ENCODE measurements at places on chromosomes 7 and 10. TPM values are rescaled to one million over a fixed set of nuclear protein-coding genes. Genes with fewer than 3 reads are reported as not detected.

DNA sequence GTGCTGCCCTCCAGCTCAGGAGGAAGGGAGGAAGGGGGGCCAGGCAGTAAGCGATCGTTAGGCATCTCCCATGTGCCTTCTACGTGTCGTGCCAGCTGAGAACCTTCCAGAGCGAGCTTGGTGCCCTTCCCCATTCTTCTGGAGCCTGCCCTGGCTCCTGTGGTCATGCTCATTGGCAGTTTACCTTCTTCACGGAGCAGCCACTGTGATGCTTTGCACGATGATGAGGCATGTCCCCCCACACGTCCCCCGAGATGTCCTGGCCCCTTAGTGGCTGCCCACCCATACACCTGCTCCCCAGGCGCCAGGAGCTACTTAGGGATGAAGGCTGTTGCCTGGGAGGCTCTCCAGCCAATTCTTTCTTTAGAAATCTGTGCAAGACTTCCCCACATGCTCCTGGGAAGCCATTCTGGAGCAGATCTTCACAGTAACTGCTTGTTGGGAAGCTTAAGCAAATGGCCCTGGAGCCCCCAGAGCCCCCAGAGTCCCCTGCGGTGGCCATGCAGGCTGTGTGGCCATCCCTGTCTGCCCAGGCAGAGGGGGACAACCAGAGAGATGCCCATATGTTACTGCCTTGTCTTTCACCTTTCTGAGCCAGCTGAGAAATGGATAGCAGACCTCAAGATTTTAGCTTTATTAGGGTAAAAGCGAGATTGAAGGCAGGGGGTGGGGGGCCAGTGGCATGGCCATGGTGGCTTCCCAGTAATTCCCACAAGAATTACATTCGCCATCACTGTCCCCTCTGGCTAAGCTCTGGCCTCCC lies 199.0 kb downstream of the EBF3 start:
- H3K27ac ChIP-seq: no peak overlapping the region
- no peaks in the 10 kb centered on the region for H3K36me3 ChIP-seq
- H3K27me3 ChIP-seq: no peaks in the 10 kb centered on the region
- no peaks in the 10 kb centered on the region for H3K4me1 ChIP-seq
- DNase-seq: no peak

DNA sequence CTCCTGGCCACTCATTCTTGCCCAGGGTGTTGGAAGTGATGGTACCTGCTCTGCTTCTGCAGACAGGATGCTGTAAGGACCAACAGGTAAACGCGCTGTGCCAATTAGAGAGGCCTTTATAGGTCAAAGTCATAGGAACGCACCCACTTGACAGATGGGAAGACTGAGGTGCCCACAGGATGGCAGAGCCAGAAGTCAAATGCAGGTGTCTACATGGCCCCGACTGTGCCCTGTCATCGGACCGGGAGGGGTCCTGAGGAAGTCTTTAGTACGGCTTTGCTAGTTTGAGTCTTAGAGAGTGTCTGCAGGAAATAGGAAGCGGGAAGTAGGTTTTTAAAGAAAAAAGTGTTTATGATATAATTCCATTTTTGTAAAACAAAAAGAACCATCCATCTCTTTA lies 57.3 kb downstream of the HK1 start:
- no peak for DNase-seq
- no peaks in the 10 kb centered on the region for H3K27me3 ChIP-seq
- H3K27ac ChIP-seq: peak overlapping the region; percentile 37
- H3K4me3 ChIP-seq: no peak overlapping the region
- H3K36me3 ChIP-seq: no peaks in the 10 kb centered on the region
- H3K4me1 ChIP-seq: no peaks in the 10 kb centered on the region

DNA sequence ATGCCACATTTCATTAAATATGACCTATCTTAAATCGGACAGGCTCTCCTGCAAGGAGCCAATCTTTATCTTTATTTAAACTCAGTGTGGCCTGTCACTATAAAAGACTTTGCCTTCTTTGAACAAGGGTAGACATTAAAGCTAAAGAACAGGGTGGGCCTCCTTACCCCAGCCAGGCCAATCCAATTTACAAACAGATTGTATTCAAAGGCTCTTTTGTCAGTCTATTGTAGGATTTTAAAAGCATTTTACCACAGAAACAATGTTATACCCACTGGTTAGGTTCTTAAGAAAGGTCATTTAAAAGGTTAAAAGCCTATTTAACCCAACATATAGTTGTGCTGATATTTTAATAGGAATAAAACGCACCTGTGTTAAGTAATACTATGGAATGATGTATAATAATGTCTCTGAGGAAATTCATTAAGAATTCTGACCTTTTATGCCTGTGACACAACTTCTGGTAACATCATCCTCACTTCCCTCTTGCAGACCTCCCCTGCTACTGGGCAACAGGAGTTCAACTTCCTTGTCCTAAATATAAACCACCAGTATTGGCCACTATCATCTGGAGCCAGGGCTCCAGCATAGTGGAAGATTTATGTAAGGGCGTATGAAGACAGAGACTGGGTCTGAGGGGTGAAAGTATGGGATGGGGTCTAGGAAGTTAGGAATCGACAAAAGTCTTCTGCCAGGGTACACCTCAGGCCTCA lies 32.5 kb downstream of the MTERF1 start:
- DNase-seq: no peak
- H3K27ac ChIP-seq: no peak overlapping the region
- no peaks in the 10 kb centered on the region for H3K36me3 ChIP-seq
- H3K4me1 ChIP-seq: no peaks in the 10 kb centered on the region

The ACTA2 gene
- total RNA-seq: 68.9 TPM

GRCh38 chr7:71727347-71727746 lies 595.4 kb downstream of the GALNT17 start:
- DNase-seq: no peak
- no peaks in the 10 kb centered on the region for H3K27me3 ChIP-seq
- no peak overlapping the region for H3K4me3 ChIP-seq
- no peaks in the 10 kb centered on the region for H3K36me3 ChIP-seq
- no peaks in the 10 kb centered on the region for H3K4me1 ChIP-seq
- H3K27ac ChIP-seq: no peak overlapping the region

The FANK1 gene
- total RNA-seq: not detected

The SND1 gene
- 148 TPM for total RNA-seq

GRCh38 chr10:101099901-101100300 lies 31.2 kb upstream of the TLX1 start:
- no peak overlapping the region for H3K4me3 ChIP-seq
- no peaks in the 10 kb centered on the region for H3K27me3 ChIP-seq
- no peak for DNase-seq
- H3K36me3 ChIP-seq: no peaks in the 10 kb centered on the region
- no peak overlapping the region for H3K27ac ChIP-seq

DNA sequence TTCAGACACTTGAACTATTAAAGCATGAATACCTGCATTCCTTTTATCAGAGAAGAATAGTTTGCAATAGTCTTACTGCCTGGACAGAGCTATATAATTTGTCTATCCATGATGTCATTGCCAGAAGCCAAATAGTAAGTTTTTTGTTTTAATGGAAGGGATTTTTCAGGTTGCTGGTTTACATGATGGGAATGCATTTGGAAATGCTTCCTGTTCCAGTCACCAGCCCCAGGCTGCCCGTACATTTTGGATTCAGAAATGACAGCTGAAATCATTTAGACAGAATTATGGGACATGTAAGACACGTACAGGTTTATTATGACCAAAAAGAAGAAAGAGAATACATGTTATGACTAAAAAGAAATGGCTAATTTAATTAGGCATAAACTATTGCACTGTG lies 293.1 kb downstream of the CDK14 start:
- H3K36me3 ChIP-seq: no peaks in the 10 kb centered on the region
- no peak overlapping the region for H3K27ac ChIP-seq
- no peak for DNase-seq
- no peak overlapping the region for H3K4me3 ChIP-seq
- H3K27me3 ChIP-seq: no peaks in the 10 kb centered on the region

GRCh38 chr10:101133489-101134298 lies 2.6 kb downstream of the TLX1 start:
- no peak overlapping the region for H3K4me3 ChIP-seq
- H3K27ac ChIP-seq: no peak overlapping the region
- peaks cover 24% of the 10 kb centered on the region for H3K4me1 ChIP-seq
- H3K36me3 ChIP-seq: no peaks in the 10 kb centered on the region

The TAS2R3 gene
- 3.5 TPM for total RNA-seq

The NEUROD6 gene
- not detected for total RNA-seq

DNA sequence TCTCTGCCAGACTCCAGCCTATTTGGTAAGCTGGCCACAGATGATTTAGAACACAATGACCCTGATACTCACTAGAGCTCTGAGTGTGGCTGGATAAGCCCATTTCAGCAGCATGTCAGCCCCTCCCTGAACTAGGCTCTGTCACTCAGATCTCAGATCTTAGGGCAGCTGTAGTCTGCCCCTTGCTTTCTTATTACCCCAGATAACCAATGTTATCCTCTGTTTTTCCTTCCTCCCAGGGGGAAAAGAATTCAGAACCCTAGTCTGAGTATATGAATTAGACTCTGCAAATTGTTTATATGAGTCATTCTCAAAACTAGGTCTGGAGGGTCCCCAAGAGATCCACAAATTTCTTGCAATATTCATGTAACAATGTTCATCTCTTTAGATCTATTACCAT lies 286.2 kb downstream of the KCNMA1 start:
- no peak for DNase-seq
- H3K4me1 ChIP-seq: no peaks in the 10 kb centered on the region
- no peak overlapping the region for H3K27ac ChIP-seq
- H3K36me3 ChIP-seq: no peaks in the 10 kb centered on the region
- no peaks in the 10 kb centered on the region for H3K27me3 ChIP-seq
- H3K4me3 ChIP-seq: no peak overlapping the region

The TMEM229A gene
- total RNA-seq: not detected

The TFEC gene
- total RNA-seq: 2.2 TPM

The TSPAN15 gene
- total RNA-seq: 3.1 TPM

DNA sequence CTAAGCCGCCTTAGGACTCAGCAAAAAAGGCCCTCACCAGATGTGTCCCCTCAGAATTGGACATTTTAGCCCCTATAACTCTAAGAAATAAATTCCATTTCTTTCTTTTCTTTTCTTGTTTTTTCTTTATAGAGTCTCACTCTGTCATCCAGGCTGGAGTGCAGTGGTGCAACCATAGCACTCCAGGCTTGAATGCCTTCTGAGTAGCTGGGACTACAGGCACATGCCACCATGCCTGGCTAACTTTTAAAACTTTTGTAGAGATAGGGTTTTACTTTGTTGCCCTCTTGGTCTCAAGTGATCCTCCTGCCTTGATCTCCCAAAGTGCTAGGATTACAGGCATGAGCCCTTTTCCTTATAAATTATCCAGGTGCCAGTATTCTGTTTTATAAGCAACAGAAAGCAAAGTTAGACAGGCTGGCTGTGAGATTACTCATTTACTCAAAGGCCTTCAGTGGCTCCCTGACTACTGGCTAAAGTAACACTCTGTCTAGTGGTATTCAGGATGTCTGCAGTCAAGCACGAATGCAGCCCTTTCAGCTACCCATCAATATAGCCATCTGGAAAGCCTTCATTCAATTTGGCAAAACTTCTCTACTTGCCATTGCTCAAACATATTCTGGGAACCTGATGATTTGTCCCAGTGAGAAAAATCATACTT lies 128.6 kb downstream of the ICA1 start:
- DNase-seq: no peak
- no peak overlapping the region for H3K4me3 ChIP-seq
- H3K36me3 ChIP-seq: no peaks in the 10 kb centered on the region
- H3K27me3 ChIP-seq: no peaks in the 10 kb centered on the region

The MARVELD1 gene
- total RNA-seq: 2.4 TPM

- H3K4me3 ChIP-seq: no peak overlapping the region
- H3K36me3 ChIP-seq: no peaks in the 10 kb centered on the region
- no peak overlapping the region for H3K27ac ChIP-seq
- H3K4me1 ChIP-seq: no peaks in the 10 kb centered on the region
These were observed 29.2 kb upstream of the KLF6 start for GRCh38 chr10:3813986-3814837.

DNA sequence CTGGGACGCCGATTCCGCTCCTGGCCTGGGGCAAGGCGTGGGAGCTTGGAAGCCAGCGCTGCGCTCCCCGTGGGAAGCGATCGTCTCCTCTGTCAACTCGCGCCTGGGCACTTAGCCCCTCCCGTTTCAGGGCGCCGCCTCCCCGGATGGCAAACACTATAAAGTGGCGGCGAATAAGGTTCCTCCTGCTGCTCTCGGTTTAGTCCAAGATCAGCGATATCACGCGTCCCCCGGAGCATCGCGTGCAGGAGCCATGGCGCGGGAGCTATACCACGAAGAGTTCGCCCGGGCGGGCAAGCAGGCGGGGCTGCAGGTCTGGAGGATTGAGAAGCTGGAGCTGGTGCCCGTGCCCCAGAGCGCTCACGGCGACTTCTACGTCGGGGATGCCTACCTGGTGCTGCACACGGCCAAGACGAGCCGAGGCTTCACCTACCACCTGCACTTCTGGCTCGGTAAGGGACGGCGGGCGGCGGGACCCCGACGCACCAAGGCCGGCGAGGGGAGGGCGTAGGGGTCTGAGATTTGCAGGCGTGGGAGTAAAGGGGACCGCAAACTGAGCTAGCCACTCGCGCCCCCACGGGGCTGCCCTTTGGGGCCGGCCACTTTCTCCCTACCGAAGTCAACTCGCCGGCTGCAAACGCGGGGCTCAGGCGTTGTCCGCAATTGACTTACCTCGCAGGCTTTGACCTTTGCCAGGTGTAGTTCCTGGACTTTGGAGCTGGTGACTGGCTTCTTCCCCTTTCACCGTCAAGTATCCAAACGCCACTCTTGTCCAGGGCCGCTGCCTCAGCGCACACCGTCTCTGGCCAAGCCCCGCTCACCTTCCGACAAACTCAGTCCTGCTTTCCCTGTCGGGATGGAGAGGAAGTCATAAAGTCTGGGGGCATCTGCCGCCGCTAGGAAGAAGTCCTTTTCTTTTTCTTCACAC lies at the start of gene SCIN:
Gene SCIN, plus strand, starts transcription at position 187 of the 928 bp plus-strand sequence. Its CDS starts 67 bp downstream, at position 254.
- H3K36me3 ChIP-seq: no peaks in the 10 kb centered on the region
- no peaks in the 10 kb centered on the region for H3K27me3 ChIP-seq
- no peak within 1 kb of the TSS for H3K27ac ChIP-seq
- H3K4me1 ChIP-seq: no peaks in the 10 kb centered on the region

DNA sequence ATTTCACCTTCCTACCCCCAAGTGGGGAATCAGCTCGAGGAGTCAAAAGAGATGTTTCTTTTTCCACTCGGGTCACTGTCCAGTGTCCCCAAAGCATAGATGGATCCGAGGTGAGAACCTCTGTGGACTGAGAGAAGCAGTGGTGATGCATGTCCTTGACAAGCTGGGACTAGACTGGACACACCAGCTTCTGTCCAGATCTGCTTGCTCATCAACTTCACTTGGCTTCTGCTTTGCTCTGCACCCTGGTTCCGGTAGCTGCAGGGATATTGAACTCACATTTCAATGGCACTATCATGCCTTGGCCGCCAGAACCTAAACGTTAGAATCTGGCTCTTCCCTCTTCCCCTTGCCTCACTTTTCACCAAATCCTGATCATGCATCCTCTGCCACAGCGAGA lies 50.3 kb upstream of the CXCL12 start:
- H3K4me1 ChIP-seq: no peaks in the 10 kb centered on the region
- no peak overlapping the region for H3K27ac ChIP-seq
- H3K36me3 ChIP-seq: no peaks in the 10 kb centered on the region
- no peak for DNase-seq
- no peak overlapping the region for H3K4me3 ChIP-seq

GRCh38 chr7:42097752-42098151 lies 139.3 kb downstream of the GLI3 start:
- H3K27me3 ChIP-seq: no peaks in the 10 kb centered on the region
- no peak for DNase-seq
- no peak overlapping the region for H3K27ac ChIP-seq
- H3K36me3 ChIP-seq: no peaks in the 10 kb centered on the region
- H3K4me3 ChIP-seq: no peak overlapping the region

The SLC26A5 gene
- 0.25 TPM for total RNA-seq

GRCh38 chr7:2926120-2926895 lies 82.2 kb upstream of the GNA12 start:
- H3K4me1 ChIP-seq: no peaks in the 10 kb centered on the region
- DNase-seq: no peak
- H3K4me3 ChIP-seq: no peak overlapping the region
- no peaks in the 10 kb centered on the region for H3K36me3 ChIP-seq

All from right lobe of liver (tissue), 6 donors.